ENCODE measurements at places on chromosomes 1 and 21.

- no peak for DNase-seq
Observed at GRCh38 chr1:227869279-227869842, 53.9 kb downstream of the PRSS38 start.

- no peak for DNase-seq
Observed at GRCh38 chr1:54839824-54840223, 38.7 kb upstream of the TTC22 start.

DNA sequence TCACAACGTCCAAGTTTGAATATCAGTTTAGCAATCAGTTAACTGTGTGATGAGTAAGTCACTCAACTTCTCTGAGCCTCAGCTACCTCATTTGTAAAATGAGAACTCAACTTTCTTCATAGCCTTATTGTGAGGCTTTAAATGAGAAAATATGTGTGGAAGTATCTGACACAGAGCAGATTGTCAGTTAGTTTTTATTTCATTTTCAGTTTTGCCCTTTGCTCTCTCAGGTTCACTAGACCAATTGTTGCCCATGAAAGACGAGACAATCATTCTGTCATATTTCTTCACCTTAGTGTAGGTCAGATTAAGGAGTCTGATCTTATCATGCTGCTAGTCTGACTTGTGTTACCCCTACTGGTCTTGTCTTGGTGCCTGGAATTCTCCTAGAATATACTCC, 232.8 kb upstream of the PTBP2 start:
- DNase-seq: no peak

DNA sequence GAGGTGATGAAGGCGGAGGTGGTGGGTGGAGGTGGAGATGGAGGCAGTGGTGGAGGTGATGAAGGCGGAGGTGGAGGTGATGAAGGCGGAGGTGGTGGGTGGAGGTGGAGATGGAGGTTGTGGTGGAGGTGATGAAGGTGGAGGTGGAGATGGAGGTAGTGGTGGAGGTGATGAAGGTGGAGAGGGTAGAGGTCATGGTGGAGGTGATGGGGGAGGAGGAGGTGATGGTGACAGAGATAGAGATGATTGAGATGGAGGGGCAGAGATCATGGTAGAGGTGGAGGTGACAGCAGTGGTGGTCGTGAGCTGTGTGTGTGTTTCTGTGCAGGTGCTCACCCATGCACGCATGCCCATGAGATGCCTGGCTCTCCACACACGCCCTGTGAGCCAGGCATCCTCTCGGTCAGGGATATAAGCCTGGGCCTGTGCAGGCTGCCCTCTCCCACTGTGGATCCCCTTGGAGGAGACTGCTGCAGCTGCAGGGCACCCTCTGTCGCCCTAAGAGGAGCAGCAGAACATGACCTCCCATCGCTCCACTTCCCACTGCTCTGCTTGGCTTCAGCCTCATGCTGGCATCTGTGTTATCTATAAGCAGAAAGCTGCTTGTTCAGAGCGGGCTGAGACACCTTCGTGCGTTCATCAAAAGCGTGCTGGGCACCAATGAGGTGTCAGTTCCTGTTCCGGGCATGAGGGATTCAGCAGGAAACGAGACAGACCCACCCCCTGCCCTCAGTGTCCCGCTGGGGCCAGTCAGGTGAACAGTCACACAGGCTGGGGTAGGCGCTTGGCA, 20.5 kb upstream of the NPHP4 start:
- DNase-seq: no peak

DNA sequence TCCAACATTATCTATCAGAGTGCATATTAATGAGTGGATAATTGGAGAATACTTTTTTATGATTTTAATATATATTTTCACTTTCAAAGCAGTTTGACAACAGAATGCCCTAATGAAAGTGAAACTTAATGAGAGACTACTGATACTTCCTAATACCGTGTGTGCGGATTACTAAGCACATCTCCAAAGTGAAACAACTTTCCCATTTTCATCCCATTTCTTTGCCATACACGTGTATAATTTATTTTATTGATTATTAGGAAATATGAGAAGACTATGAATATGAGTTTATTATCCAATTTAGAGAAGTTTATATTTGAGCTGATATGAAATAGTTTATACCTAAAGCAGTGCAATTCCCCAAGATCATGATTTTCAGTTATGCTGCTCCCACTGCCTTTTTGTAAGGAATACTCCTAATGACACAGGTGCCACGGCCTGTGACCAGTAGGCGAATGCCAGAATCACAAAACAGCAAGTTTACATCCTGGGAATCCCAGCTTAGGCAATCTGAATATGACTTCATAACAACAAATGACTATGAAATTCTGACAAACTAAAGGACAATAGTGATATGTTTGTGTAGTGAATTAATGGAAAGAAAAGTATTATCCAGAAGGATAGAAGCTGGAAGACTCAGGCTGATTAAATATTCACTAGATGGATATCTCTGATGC, 202.9 kb downstream of the NCAM2 start:
- no peak for DNase-seq

- DNase-seq: no peak
Observed at GRCh38 chr1:194223596-194223995, 1037.2 kb upstream of the B3GALT2 start.

GRCh38 chr1:112672009-112672408, 2.5 kb upstream of the MOV10 start:
- DNase-seq: no peak

DNA sequence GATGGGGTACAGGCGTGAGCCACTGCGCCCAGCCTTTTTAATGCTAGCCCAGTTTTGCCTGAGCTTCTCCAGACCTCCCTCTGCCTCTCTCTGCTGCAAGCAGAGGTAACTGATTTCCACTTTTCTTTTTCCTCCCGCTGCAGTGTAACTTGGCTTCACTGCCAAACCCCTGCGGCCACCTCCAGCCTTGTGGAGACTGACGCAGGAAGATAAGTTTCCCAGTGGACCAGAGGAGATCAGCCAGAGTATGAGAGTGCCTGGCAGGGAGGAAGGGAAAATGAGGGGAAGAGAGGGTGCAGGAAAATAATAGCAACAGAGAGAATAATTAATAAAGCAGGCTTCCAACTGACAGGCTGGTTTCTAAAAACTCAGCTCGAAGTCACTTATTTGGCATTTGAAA, 143.7 kb downstream of the PCNX2 start:
- no peak for DNase-seq

DNA sequence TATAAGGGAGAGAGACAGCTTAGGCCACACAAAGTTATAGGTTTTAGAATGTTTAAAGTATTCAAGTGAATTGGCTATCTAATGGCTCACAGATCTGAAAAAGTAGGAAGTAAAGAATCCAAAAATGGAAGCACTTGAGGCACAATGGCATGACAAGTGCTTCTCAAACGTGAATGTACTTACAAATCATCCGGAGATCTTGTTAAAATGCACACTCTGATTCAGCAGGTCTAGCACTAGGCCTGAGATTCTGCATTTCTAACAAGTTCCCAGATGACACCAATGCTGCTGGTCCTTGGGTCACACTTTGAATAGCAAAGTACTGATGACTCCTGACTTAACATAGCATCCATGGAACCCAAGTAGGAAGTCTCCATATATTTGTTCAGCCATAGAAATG, 20.9 kb upstream of the AGL start:
- DNase-seq: no peak

DNA sequence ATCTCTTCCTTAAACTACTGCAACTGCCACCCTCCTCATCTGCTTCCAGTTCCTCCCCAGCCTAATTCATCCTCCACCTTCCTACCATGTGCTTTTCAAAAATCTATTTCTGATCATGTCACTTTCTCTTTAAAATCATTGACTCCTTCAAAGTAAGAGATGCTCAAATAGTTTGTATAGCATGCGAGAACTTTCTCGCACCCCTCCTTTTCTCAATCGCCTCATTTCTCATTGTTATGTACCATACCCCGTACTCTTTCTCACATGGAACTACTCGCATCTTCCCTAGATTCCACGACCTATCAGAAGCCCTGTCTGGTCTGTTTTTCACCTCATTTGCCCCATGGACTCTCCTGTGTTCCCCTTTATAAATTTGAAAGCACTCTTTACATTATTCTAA, 238.2 kb downstream of the NRIP1 start:
- no peak for DNase-seq

GRCh38 chr21:44312089-44312488, 12.2 kb downstream of the PFKL start:
- no peak for DNase-seq

DNA sequence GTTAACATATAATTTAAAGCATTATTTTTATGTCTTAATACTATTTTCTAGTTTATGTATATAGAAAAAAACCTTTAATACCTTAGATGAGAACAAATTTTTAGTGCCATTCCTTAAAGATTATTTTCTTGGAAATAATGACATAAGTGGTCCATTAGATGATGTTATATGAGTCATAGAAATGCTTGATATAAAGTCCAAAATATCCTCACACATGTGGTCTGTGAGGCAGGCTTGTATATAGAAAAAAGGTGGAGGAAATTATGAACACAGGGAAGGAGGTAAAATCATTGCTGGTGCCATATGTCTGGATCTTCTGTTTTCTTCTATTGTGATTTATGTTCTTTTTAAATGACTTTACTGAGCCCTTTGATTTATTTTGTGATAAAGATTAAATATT, 79.3 kb downstream of the MAP3K7CL start:
- DNase-seq: no peak

DNA sequence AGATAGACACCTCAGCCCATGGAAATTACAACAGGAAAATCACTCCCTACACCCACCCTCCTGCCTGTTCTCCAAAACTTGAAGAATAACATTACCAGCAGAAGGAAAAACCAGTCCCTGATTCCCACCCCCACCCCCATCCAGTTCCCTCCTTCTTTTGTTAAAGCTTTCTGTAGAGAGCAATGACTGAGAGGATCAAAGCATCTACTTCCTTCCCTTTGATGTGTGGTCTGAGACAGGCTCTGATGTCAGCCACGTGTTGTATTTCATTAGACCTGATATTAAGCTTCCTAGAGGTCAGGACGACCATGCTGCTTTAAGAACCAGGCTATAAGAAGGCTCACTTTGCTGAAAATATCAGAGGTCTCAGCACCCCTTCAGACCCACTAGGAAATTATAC, 73.9 kb upstream of the HAO2 start:
- no peak for DNase-seq

DNA sequence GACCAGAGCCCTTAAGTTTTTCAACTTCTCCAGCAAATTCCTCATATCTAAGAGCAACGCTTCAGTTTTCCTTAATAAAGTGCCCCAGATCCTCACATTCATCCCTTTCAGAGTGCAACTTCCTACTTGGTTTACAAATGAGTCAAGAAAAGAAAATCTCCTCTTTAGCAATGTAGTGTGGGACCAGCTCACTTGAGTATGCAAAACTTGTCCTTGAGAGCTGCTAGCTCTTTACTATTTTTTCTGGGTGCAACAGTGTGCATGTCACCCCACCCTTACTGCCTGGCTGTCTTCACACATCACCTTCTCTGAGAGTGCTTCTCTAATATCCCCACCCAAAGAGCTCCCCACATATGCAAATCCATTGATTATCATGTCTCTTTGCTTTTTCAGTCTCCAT, 203.1 kb upstream of the CAMK1G start:
- DNase-seq: no peak

DNA sequence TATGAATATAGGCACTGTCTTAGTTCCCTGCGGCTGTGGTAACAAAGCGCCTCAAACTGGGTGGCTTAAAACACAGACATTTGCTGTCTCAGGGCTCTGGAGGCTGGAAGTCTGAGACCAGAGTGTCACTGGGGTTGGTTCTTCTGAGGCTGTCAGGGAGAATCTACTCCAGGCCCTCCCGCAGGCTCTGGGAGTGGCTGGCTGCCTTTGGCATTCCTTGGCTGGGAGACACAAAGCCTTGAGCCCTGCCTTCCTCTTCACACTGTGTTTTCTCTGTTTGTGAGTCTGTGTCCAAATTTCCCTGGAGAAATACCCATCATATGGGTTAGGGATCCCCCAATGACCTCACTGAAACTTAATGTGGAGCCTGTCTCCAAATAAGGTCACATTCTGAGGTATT, 38.5 kb downstream of the B3GALT5 start:
- no peak for DNase-seq

- DNase-seq: no peak
Observed at GRCh38 chr1:115423776-115424175, 85.7 kb upstream of the NGF start.

DNA sequence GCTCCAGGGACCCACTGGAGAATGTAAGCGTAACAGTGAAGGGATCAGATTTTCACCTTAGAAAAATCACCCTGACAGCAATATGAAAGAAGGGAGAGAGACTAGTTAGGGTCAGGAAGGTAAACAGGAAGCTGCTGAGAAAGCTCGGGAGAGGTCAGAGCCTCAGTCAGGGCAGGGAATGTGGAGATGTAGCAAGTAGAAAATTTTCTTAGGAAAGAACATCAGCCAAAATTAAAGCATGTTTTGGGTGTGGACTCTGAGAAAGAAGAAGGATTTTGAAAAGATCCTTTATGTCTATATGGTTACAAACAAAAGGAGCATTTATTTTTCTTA, 16.7 kb upstream of the ERICH3 start:
- DNase-seq: no peak

- no peak for DNase-seq
Observed at GRCh38 chr1:71041806-71042205, 5.8 kb downstream of the PTGER3 start.

- DNase-seq: no peak
Observed at GRCh38 chr1:196890668-196891067, 2.8 kb downstream of the CFHR4 start.

GRCh38 chr1:212791261-212791675, 309 bp downstream of the NSL1 start:
- no peak for DNase-seq

GRCh38 chr1:26132128-26132833, 20.7 kb downstream of the PDIK1L start:
- DNase-seq: no peak

GRCh38 chr1:8702850-8703810, 114.3 kb downstream of the RERE start:
- peak; percentile 75 for DNase-seq

- DNase-seq: no peak
Observed at GRCh38 chr1:193283016-193283415, 96.6 kb upstream of the B3GALT2 start.

DNA sequence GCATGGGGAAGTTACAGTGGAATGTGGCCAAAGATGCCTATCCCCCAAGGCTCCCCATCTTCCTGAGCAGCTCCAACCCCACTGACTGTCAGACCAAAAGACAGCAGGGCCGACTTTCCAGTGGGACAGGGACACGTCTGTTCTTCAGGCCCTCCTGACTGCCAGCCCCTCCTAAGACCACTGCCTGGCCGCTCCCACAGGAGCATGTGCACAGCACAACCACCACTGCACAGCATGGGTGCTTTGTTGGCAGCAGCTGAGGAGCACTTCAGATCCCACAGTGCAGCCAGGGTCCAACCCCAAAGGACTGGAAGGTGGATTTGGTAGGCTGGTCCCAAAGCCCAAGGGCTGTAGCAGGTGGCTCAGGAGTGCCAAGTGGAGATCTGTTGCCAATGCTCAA, 648.3 kb upstream of the BRINP3 start:
- no peak for DNase-seq

DNA sequence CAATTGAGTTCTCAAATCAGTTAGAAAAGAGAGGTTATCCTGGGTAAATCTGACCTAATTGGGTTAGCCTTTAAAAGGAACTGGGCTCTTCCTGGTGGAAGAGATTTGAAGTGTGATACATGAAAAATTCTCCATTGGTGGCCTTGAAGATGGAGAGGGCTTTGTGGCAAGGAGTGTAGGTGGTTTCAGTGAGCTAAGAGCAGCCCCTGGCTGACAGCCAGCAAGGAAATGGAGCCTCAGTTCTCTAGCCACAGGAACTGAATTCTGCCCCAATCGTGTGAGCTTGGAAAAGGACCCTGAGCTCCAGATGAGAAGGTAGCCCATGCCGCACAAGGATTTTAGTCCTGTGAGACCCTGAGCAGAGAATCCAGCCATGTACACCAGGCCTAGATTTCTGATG, 12.7 kb upstream of the HYI start:
- peak; percentile 42 for DNase-seq

GRCh38 chr1:162327144-162327787, 49.4 kb downstream of the SPATA46 start:
- DNase-seq: no peak

All from activated CD8-positive, alpha-beta T cell treated with anti-CD3 and anti-CD28 coated beads for 36 hours (primary cell).